H4 (cell line): ENCODE measurements at places on chromosomes 1 and 21. TPM values are rescaled to one million over a fixed set of nuclear protein-coding genes. Genes with fewer than 3 reads are reported as not detected.

The GMEB1 gene
- total RNA-seq: 3.0 and 5.6 TPM in 2 replicates

The CR2 gene
- 0.02 and 0.08 TPM in 2 replicates for total RNA-seq

The MYBPH gene
- total RNA-seq: not detected in 2 replicates

The ANKRD65 gene
- not detected in 2 replicates for total RNA-seq

The CATSPERE gene
- total RNA-seq: not detected in 2 replicates

DNA sequence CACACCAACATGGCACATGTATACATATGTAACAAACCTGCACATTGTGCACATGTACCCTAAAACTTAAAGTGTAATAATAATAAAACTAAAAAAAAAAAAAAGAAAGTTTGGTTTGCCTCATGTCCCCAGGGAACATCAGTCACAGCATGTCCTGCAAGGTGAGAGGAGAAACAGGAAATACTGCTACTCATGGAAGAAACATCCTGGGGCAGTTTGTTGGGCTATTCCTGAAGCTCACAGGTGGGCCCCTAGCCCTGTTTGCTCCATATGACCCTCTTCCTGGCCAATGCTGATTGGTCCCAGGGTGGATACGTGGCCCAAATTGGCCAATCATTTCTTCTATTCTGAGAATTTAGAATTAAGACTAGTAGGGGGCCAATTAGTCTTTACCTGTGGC, 103.4 kb upstream of the ADAR start:
- no peak for DNase-seq

DNA sequence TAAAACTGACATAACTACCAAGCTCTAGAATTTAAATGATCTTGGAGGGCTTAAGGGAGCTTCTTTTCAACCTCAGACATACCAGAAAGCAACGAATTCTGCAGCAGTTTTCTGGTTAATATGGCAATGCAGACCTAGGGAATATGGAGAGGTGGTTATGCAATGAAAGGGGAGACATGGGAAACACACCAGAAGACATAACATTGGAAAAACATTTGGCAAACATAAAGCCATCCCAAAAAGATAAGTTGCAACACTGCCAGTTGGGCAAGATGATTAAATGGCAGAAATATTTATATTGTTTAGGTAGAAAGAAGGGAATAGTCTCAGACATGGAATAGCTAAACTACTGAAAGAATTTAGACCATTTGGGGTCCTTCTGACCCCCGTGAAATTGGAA, 104.5 kb downstream of the KCNJ6 start:
- DNase-seq: no peak

GRCh38 chr1:27044613-27045151, 32.0 kb upstream of the TENT5B start:
- DNase-seq: peak; percentile 67

DNA sequence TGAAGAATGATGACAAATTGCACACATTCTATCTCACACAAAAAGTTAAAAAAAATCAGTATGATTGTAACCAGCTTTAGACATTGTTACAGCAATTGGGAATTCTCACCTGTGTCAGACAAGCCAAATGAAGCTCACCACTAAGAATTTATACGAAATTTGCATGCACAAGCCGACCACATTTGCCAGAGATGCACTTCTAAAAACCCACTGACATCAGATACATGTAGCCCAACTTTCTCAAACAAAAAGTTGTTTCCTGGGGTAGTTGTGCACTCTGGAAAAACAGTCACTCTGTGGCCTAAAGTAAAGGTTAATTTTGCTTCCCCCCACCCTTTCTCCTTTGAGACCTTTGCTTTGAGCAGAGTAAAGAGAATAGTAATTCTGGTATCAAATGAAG, 67.9 kb upstream of the IL12RB2 start:
- no peak for DNase-seq

DNA sequence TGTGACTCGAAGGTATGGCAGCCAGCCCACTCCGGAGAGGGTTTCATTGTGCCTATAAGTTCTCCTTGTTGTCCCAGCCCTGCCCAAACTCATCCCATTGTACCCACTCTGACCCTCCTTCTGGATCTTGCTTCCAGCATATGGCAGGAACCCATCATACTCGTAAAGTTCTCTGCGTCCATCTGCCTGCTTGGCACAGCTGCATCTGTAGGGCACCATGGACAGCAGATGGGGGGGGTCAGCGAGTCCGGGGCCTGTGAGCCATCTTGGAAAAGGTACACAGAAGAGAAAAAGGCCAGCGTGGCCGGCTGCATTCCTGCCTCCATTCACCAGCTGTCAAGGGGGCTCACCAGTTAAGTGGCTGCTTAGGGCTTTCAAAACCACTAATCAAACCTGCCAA, 94.9 kb upstream of the IGSF21 start:
- no peak for DNase-seq

- no peak for DNase-seq
Observed at GRCh38 chr1:72009173-72010093, 272.9 kb downstream of the NEGR1 start.

DNA sequence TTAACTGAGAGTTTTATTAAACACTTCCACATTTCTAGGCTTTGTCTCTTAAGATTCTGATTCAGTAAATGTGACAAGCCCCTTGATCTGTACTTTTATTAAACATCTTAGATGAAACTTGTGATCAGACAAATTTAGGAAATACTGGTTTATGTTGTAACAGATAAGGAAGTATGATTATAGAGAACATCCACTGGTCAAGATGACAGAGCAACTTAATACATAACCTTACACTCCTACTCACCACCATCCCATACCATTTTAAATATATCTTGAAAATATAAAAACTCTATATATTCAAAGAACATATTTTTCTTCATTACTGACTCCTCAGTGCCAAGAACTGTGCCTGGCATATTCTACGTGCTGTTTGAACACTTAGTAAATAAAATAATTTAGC, 217.5 kb downstream of the LRRC40 start:
- no peak for DNase-seq

DNA sequence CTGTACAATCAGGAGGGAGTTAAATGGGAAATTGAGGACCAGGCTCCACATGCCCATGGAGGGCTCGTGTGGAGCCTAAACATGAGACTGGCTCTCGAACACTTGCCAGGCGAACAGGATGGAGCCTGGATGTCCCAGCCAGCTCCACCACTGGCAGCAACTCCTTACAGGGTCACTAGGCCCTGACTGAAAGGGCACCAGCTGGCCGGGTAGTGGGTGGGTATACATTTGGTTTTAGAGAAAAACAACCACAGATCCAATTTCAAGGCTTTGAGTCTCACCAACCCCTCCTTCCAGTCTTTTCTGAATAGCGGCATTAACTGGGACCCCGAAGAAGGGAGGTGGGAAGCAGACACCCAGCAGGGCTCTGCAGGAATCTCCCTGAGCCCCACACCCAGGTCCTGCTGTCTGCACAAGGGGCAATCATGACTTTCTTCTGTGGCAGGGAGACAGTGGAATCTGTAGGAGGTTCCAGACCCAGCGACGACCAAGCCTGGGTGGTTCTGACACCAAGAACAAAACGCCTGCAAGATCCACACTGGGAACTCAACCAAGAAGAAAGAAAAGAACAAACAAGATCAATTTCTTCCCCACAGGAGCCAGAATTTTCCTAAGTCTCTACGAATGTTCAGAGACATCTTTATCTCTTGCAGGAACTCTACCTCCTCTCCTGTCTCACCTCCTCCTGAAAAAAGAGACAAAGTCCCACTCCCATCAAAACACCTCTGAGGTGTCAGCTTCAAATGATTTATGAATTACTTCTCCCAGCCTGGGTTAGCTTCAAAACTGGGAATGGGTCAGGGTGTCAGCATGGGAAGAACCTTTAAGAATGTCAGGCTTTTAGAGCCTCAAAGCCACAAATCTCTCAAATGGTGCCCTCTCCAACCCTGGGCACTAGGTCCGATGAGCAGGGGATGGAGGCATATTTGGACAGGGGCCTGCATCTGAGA, 26.5 kb upstream of the SRP9 start:
- DNase-seq: no peak

DNA sequence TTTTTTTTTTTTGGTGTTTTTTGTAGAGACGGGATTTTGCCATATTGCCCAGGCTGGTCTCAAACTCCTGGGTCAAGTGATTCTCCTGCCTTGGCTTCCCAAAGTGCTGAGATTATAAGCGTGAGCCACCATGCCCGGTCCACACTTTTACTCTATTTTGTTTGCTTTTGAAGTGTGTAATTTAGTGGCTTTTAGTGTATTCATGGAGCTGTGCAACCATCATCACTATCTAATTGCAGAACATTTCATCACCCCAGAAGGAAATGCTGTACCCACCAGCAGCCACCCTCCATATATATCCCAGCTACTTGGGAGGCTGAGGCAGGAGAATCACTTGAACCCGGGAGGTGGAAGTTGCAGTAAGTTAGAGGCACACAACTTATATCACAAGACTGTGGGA, 136.9 kb upstream of the ERRFI1 start:
- DNase-seq: no peak

- no peak for DNase-seq
Observed at GRCh38 chr1:236534151-236534651, 10.4 kb downstream of the LGALS8 start.

DNA sequence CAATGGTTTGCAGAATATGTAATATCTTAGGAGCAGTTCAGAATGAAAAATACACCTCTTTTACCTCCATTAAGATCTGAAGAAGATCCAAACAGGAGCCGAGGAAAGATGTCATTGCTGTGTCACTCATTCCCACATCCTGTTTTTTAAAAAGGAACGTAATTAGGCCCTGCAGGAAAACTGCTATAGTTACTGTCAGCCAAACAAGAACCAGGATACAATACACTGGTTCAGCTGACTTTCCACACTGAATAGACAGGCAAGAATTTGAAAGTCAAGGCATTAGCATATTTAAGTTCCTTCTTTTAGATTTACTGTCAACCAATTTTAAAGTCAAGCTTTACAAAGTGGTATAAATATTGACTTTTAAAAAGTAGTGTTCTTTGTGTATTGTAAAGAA, 63.8 kb downstream of the IARS2 start:
- DNase-seq: no peak

DNA sequence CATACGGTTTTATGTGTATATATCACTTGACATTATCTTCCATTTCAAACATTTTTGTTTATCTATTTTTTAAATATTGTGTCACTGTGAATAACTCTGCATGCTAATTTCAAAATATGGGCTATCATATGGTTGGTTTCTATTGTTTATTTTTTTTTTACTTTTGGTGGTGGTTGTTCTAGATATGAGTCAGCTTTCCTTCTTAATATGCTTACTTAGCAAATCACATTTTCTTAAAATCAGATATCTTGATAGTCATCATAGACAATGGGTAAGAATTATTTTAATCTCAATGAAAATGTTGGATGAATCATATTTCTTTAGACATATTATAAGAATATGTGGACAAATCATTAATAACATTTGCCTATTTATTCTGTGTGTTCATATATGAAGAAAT, 881.5 kb downstream of the BRINP3 start:
- no peak for DNase-seq

GRCh38 chr1:2612591-2613365, 20.0 kb downstream of the MMEL1 start:
- no peak for DNase-seq
